ENCODE measurements at places on chromosomes 2 and 18.
A peak's percentile ranks its signal among the peaks of the same experiment; 100 is the strongest.

- DNase-seq: no peak
Observed at GRCh38 chr2:138294451-138294850, 207.1 kb upstream of the SPOPL start.

- DNase-seq: no peak
Observed at GRCh38 chr2:119511989-119512388, 12.3 kb downstream of the SCTR start.

DNA sequence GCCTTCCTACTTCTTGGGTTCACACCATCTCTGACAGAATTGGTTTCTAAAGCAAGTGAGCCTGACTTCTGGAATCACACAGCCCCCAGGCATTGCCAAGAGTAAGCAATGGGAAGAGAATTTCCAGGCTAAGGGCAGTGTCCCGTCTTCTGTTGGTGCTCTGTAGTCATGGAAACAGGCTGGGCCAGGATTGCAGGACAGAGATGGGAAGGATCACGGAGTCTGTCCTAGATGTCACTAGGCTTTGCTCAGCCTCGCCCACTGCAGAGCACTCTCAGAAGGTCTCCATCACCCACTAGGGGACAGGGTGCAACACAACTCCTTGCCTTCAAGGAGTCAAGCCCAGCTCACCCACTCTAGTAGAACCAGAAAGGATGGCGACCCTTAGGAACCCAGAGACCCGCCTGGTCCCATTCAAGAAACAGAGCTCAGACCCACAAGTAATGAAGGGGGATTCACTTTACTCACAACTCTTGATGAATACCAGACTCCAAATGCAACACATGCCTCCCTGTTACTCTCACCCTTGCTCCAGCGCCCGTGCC, 48.6 kb upstream of the TEX51 start:
- DNase-seq: no peak

DNA sequence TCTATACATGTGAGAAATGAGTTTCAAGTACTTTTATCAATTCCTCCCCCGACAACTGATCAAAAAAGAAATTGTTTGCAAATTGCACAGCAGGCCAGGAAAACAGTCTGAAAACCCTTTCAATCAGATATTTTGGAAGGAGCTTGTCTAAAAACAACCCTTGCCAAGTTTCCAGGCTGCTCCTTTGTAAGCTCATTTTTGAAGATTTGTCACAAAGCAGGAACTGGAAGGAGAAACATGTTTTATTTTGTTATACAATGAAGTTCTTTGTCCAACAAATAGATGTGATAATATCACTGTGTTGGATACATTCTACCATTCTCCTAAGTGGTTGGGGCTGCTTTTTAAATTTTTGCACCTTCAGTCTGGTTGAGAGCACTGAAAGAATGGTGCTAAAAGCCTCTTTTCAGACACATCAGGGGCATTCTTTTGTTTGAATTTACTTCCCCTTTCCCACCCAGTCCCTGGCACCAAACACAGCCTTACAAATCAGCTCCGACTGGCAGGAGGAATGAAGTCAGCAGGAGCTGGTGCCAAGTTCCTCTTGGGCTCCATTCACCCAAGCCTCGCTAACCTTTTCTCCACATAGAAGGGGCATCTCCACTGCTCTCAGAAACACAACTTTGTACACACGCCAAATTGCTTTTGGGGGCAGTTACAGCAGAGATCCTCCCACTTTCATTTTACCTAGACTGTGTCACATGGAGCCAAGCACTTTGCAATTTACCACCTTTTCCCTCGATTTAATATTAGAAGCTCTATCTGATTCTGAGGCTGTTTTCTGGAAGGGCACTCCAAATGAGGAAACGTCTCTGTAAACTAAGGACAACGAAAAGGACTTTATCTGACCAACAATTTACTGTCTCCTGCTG, 88.0 kb downstream of the C1D start:
- DNase-seq: no peak

- DNase-seq: no peak
Observed at GRCh38 chr18:43161528-43161927, 46.0 kb upstream of the RIT2 start.

DNA sequence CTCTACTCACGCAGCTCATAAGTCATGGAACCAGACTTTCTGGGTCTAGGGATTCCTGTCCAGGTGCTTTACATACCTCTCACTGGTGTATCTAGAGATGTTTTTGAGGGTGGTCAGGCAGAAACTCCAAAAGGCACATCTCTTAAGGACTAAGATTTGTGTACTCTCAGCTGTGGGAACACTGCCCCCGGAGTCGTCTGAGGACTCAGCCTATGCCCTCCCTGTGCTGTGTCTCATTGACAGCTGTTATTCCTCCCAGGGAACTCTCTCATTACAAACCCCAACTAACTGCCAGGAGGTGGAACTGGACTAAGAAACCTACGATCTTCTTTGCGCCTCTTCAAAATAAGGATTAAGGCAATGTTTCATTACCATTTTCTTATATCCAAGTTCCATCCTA, 293.9 kb upstream of the DLGAP1 start:
- DNase-seq: no peak

DNA sequence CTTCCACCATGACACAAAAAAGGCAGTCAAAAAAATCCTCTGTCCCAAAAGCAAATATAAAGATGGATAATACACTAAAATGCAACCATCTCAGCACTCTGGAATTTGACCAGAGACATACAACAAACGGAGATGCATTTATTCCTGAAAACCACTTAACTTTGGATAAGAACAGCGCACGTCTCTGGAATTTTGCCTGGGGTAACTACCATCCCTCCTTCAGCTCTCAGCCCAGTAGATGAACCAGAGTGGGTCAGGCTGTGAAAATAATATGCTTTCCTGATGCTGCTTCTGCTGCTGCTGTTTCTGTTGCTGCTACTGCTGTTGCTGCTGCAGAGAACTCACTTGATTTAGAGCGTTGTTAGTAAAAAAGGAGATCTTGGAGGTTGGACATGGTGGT, 133.8 kb upstream of the ACVR2A start:
- DNase-seq: no peak

GRCh38 chr2:223005496-223005895, 46.5 kb upstream of the KCNE4 start:
- DNase-seq: no peak

- no peak for DNase-seq
Observed at GRCh38 chr2:67669168-67669567, 272.0 kb downstream of the ETAA1 start.

DNA sequence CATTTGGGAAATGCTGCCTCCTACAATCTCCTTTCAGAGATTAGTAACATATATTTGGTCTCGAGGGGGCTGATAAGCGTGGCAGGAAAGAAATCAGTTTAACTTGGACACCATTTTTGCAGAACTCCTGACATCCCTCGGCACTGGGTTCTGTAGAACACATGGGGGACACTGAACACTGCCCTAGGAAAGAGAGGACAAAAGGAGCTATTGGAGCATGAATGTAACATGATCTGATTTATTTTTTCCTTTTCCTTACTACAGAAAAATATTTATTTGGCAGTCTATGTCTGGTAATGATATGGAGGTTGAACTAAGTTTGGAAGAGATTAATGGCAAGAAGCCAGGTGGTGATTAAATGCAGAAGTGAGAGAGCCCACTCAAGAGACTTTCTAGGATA, 153.8 kb downstream of the AFF3 start:
- no peak for DNase-seq

- DNase-seq: no peak
Observed at GRCh38 chr2:193549661-193550060, 1354.9 kb upstream of the TMEFF2 start.

GRCh38 chr2:237053066-237053465, 32.6 kb upstream of the COPS8 start:
- no peak for DNase-seq

DNA sequence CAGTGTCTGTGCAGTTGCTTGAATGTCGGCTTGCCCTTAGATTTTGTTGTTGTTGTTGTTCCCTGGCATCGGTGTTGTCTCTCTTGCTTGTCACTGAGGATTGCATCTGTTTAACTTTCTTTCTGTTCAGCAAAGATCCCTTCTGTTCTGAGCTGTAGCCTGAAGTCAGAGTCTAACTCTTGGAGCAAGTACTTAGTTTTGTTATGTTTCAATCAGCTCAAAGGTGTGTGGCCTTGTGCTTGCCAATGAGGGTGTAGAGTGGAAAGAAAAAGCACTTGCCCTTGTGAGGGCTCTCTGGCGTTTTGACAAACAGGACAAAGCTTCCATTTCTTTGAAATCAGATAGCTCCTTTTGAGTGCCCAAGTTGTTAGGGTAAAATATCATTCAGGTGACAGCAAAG, 757.1 kb upstream of the CDH7 start:
- DNase-seq: no peak

DNA sequence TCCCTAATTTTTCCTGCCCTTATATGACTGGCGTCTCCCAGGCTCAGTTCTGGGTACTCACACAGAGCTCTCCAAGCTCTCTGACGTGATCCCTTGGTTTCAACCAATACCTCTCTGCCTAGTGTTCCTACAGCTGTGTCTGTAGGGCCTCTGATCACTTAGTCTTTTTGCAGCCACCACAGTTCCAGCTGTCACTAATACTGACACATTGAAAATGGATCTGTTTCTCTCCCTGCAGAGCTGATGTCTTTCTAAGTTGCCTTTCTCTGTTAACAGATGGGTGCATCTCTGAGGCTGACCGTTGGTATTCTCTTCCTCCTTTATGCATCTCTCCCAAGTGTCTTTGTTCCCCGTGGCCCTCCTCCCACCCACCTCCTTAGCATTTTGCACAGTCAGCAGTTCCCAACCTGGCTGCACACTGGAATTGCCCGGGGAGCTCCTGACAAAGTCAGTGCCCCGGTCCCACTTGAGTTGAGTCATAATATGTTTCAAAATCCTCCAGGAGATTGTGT, 62.5 kb downstream of the CERS6 start:
- DNase-seq: no peak

GRCh38 chr2:237072067-237072931, 13.4 kb upstream of the COPS8 start:
- DNase-seq: peak; percentile 41

DNA sequence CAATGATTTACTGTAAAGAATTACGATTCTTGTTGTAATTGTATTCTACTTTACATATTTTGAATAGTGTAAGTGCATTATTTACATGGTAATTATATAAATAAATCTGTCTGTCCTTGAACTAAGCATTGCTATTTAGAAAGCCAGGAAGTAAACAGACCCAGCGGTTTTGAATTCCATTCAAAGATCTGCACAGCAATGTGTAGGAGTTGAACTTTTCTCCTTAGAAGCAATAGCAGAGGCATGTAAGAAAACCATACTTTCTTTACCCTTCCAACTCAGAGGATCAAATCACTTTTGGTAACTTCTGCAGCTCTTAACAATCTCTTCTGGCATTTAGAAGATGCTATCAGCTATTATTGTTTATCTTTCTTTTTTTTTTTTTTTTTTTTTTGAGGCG, 109.2 kb upstream of the VRK2 start:
- DNase-seq: no peak

GRCh38 chr2:235827585-235827992, 333.7 kb downstream of the AGAP1 start:
- no peak for DNase-seq

All from stimulated activated CD8-positive, alpha-beta memory T cell treated with anti-CD3 and anti-CD28 coated beads, Interleukin-4, amount 100 ng/mL, for 4 hours (primary cell).